Activated T-cell treated with anti-CD3 and anti-CD28 coated beads, Interleukin-2, amount 50 U/mL, for 24 hours (primary cell): ENCODE measurements at places on chromosomes 3 and 15.
A peak's percentile ranks its signal among the peaks of the same experiment; 100 is the strongest.

DNA sequence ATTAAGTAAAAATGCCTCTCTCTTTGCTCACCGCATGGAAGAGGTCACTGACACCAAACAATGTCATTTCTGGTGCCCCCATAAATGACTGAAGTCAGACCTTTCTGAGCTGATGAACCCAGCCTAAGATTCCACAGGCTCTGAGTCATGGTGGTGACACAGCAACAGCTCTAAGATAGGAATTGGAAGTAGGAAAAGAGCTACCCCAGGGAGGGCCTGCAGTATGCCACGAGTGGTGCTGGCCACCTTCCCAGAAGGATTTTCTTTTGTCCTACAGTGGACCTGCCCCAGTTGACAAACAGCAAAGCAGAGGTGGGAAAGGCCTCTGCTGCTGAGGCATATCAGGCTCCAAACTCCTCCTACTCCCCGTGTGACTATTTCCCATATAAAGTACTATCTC lies 208.1 kb downstream of the MINAR1 start:
- H3K4me1 ChIP-seq, result peaks cover 7% of the 10 kb centered on the region
- no peak overlapping the region for H3K27ac ChIP-seq

DNA sequence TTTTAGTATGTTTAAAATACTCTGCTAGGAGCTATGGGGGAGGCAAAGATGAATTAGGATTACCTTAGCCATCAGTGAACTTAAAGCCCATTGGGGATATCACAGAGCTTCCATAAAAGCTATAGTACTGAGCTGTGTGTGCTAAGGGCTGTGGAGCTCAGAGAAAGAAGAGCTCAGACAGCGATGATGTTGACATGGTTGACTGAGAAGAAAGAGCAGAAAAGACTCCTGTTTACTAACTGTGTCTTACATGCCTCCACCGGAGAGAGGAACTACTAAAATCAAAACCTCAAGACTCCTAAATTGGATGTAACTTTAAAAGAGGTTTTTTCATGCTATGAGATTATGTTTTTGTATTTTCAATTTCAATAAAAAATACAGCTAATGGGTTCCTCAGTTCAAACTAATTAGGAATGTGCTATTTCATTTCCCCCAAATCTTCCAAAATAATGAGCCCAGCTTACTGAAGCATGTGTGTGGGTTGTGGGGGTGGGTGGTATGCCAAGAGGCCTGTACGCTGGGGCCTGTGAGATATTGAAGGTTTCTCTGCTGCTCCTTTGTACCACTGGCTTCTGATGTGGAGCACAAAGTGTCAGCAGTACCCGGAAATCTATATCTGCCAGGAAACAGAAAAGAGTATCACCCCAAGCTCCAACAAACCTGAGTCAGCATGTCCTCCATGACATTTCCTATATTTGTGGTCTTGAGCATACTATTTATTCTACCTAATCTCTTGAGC lies 22.7 kb downstream of the DGKG start:
- no peak overlapping the region for H3K27ac ChIP-seq
- no peak for DNase-seq
- H3K27me3 ChIP-seq, result peaks cover 8% of the 10 kb centered on the region
- no peak overlapping the region for H3K4me3 ChIP-seq
- no peaks in the 10 kb centered on the region for H3K36me3 ChIP-seq

- H3K27ac ChIP-seq, result no peak overlapping the region
- no peaks in the 10 kb centered on the region for H3K27me3 ChIP-seq
- peaks cover 6% of the 10 kb centered on the region for H3K4me1 ChIP-seq
- DNase-seq, result no peak
- no peaks in the 10 kb centered on the region for H3K36me3 ChIP-seq
Observed at GRCh38 chr15:69880571-69881301, 217.0 kb downstream of the TLE3 start.

DNA sequence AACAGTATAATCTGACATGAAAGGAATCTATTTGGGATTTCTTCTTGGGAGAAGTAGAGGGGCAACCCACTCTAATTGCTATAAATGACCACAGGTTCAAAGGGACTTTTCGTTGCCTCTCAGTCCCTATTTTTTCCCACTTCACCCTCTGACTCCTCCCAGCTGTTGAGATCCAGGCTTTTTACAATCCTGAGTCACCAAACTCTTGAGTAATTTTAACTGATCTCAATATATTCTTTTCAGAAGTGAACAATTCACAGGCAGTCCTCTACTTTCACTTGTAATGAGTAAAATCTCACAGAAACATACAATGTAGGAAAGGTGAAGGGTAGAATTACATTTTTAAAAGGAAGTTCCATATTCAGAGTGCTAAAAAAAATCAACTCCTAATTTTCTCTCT lies 44.6 kb downstream of the EIF4E3 start:
- no peaks in the 10 kb centered on the region for H3K27me3 ChIP-seq
- H3K36me3 ChIP-seq, result peaks cover 52% of the 10 kb centered on the region
- DNase-seq, result no peak
- peaks cover 18% of the 10 kb centered on the region for H3K4me1 ChIP-seq
- H3K4me3 ChIP-seq, result no peak overlapping the region

GRCh38 chr15:31974154-31974794 lies 56.0 kb upstream of the CHRNA7 start:
- peaks cover 47% of the 10 kb centered on the region for H3K27me3 ChIP-seq
- no peak overlapping the region for H3K4me3 ChIP-seq
- peaks cover 11% of the 10 kb centered on the region for H3K4me1 ChIP-seq
- no peaks in the 10 kb centered on the region for H3K36me3 ChIP-seq

- no peak for DNase-seq
- peaks cover 19% of the 10 kb centered on the region for H3K27me3 ChIP-seq
- H3K27ac ChIP-seq, result no peak overlapping the region
- H3K4me3 ChIP-seq, result no peak overlapping the region
- H3K36me3 ChIP-seq, result no peaks in the 10 kb centered on the region
Observed at GRCh38 chr15:62883938-62884479, 158.5 kb upstream of the TPM1 start.

DNA sequence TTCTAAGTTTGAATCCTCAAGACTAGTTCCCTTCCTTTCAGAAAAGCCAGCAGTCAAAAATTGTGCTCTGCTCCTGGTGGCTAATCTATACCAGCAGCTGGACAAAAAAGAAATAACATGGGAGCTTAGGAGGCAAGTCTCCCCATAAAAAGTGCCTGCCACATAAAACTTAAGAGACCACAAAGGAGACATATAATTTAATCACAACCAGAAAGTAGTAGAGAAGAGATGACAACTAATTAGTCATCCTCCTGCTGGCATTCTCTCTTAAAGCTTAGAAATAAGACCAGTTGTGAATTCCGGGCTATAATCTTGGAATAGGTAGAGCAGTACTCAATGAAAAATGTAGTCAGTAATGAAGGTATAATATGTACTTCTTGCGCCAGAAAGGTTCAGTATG lies 20.2 kb upstream of the IMPG2 start:
- H3K27ac ChIP-seq, result no peak overlapping the region
- no peak overlapping the region for H3K4me3 ChIP-seq
- DNase-seq, result no peak
- no peaks in the 10 kb centered on the region for H3K27me3 ChIP-seq
- H3K4me1 ChIP-seq, result no peaks in the 10 kb centered on the region
- peaks cover 73% of the 10 kb centered on the region for H3K36me3 ChIP-seq

- H3K27ac ChIP-seq, result no peak overlapping the region
- H3K4me3 ChIP-seq, result no peak overlapping the region
- DNase-seq, result no peak
- H3K27me3 ChIP-seq, result peaks cover 36% of the 10 kb centered on the region
- peaks cover 5% of the 10 kb centered on the region for H3K4me1 ChIP-seq
Observed at GRCh38 chr3:173402656-173403055, 5.1 kb downstream of the NLGN1 start.

- DNase-seq, result no peak
- peaks cover 84% of the 10 kb centered on the region for H3K4me1 ChIP-seq
- H3K4me3 ChIP-seq, result no peak overlapping the region
- no peaks in the 10 kb centered on the region for H3K27me3 ChIP-seq
- no peaks in the 10 kb centered on the region for H3K36me3 ChIP-seq
- no peak overlapping the region for H3K27ac ChIP-seq
Observed at GRCh38 chr3:68089572-68090011, 435.2 kb upstream of the SUCLG2 start.

DNA sequence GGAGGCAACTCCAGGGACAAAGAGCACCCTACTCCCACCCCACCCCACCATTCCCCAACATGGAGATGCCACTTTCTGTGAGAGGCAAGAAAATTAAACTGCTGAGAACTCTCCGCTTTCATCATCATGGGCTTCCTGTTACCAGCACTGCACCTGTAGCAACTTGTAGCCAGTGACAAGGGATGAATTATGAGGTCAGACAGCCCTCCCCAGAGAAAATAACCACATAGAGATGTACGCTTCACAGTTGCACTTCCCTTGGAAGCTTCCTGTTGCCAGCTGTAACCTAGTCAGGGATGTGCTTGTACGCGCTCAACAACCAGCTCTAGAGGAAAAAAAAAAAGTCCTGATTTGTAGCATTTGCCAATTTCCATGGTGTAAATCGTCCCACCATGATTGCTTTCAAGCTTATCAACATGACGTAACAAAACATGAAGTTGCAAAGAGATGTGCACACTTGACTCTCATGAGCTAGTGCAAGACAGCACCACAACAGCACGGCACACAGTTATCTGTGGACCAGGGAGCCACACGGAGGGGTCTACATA lies 145.4 kb downstream of the RAB11A start:
- H3K27me3 ChIP-seq, result peaks cover 18% of the 10 kb centered on the region
- no peaks in the 10 kb centered on the region for H3K4me1 ChIP-seq
- H3K27ac ChIP-seq, result no peak overlapping the region
- H3K36me3 ChIP-seq, result no peaks in the 10 kb centered on the region

DNA sequence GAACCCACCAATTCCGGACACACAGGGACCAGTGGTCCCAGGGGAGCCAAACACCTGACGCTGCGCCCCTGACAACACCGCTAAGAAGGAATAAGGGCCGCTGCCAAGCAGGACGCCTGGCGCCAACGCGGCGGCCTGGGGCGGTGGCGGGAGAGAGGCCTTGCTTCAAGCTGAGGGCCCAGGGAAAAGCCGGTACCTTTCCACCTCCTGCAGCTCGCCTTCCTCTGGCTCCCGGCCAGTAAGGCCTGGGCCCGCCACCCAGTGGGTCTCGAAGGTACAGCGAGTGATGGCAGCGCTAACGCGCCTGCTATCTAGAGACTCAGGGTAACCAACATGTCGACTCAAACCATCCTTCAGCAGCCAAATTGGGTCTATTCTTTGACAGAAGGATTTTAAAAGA lies 1074.1 kb downstream of the SI start:
- no peak overlapping the region for H3K27ac ChIP-seq
- H3K4me1 ChIP-seq, result no peaks in the 10 kb centered on the region
- DNase-seq, result no peak
- no peak overlapping the region for H3K4me3 ChIP-seq
- H3K36me3 ChIP-seq, result no peaks in the 10 kb centered on the region

GRCh38 chr3:83011481-83011880 lies 1250.0 kb upstream of the GBE1 start:
- H3K36me3 ChIP-seq, result no peaks in the 10 kb centered on the region
- no peak overlapping the region for H3K27ac ChIP-seq
- no peak for DNase-seq
- H3K27me3 ChIP-seq, result no peaks in the 10 kb centered on the region
- no peak overlapping the region for H3K4me3 ChIP-seq

DNA sequence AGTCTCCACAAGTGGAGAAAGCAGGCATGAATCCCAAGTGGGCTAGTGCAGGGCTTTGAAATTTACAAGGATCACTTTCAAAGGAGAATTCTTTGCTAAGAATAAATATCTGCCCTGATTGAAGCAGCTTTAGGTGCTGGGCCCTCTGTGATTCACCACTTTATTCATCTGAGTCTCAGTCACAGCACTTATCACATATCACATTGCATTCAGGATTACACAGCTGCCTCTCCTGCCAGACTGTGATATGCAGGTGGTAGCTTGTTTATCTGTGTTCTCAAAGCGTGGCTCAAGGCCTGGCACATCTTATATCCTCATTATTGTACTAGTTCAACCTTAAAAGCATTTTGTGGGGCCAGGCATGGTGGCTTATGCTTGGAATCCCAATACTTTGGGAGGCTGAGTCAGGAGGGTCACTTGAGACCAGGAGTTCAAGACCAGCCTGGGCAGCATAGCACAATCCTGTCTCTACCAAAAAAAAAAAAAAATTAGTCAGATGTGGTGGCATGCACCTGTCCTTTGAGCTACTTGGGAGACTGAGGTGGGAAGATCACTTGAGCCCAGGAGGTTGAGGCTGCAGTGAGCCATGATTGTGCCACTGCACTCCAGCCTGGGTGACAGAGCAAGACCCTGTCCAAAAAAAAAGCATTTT lies 156.9 kb upstream of the EIF1B start:
- no peak overlapping the region for H3K4me3 ChIP-seq
- H3K27me3 ChIP-seq, result no peaks in the 10 kb centered on the region
- DNase-seq, result no peak
- H3K4me1 ChIP-seq, result no peaks in the 10 kb centered on the region
- H3K27ac ChIP-seq, result no peak overlapping the region
- no peaks in the 10 kb centered on the region for H3K36me3 ChIP-seq

- DNase-seq, result no peak
- H3K36me3 ChIP-seq, result no peaks in the 10 kb centered on the region
- peaks cover 49% of the 10 kb centered on the region for H3K4me1 ChIP-seq
- no peaks in the 10 kb centered on the region for H3K27me3 ChIP-seq
Observed at GRCh38 chr15:85780225-85780985, 14.3 kb downstream of the KLHL25 start.

DNA sequence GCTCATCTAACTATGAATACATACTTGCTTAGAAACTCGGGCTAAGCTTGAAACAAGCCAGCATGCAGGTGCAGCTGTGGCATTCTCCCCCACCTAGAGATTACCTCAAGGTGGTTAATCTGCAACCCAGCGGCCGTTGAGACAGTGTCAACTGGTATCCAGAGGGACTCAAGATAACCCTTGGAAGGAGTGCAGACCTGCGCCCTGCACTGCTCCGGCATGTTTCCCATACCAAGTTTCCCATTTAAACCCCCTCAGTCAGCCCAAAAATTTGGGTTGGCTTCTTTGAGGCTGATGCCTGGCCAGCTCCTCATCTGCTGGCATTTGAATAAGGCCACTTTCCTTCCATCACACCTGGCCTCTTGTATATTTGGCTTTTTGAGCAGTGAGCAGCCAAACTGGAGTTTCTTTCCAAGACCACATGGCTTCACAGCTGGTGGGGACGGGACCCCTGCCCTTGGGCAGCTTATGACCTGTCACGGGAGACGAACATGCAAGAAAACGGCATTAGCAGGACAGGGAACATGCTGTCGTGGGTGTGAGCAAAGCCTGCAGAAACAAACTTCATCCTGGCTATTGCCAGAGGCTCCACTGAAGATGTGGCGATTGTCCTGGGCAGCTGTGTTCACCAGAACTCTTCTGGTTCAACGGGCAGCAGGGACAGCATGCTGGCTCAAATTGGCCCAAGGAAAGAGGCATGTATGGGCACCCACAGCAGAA lies 98.2 kb downstream of the PLXNA1 start:
- DNase-seq, result no peak
- no peaks in the 10 kb centered on the region for H3K27me3 ChIP-seq
- no peaks in the 10 kb centered on the region for H3K4me1 ChIP-seq
- no peaks in the 10 kb centered on the region for H3K36me3 ChIP-seq
- H3K4me3 ChIP-seq, result no peak overlapping the region

- DNase-seq, result no peak
- peak overlapping the region; percentile 100 for H3K4me3 ChIP-seq
- peaks cover 20% of the 10 kb centered on the region for H3K4me1 ChIP-seq
- H3K27ac ChIP-seq, result peak overlapping the region; percentile 100
Observed at GRCh38 chr3:23921052-23921511, 4.2 kb downstream of the RPL15 start.

- H3K4me1 ChIP-seq, result no peaks in the 10 kb centered on the region
- H3K27ac ChIP-seq, result no peak overlapping the region
- peaks cover 54% of the 10 kb centered on the region for H3K36me3 ChIP-seq
- H3K27me3 ChIP-seq, result no peaks in the 10 kb centered on the region
- DNase-seq, result no peak
Observed at GRCh38 chr15:74444106-74445062, 10.6 kb upstream of the SEMA7A start.

GRCh38 chr3:59796456-59796855 lies 746.6 kb upstream of the CFAP20DC start:
- no peaks in the 10 kb centered on the region for H3K36me3 ChIP-seq
- no peaks in the 10 kb centered on the region for H3K27me3 ChIP-seq
- H3K4me1 ChIP-seq, result peaks cover 13% of the 10 kb centered on the region
- no peak for DNase-seq
- H3K4me3 ChIP-seq, result no peak overlapping the region
- no peak overlapping the region for H3K27ac ChIP-seq
